Spinal cord (tissue), 10 donors: ENCODE measurements at places on chromosomes 12 and 14.

GRCh38 chr12:121801595-121802484 lies 2.0 kb upstream of the SETD1B start:
- no peak for DNase-seq

DNA sequence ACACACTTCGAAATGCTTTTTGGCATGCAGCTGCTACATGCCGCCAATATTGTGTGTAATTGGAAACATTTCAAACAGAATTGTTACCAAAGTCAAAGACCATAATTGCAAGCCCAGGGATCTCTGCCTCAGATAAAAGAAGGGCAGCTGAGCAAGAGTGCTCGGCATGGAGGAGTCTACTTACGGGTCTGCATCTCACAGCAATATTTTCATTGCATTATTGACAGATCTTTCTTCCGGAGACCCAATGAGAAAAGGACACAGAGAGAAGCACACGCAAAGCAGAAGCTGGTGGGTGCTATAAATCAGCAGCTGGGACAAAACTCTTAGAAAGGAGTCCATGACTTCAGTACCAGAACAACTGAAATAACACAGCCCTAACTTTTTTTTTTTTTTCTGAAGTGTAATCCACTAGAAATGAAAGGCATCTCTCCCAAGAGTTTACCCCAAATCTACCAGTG lies 4.9 kb downstream of the PRICKLE1 start:
- DNase-seq = no peak

- no peak for DNase-seq
Observed at GRCh38 chr12:24773996-24774395, 174.9 kb downstream of the BCAT1 start.

DNA sequence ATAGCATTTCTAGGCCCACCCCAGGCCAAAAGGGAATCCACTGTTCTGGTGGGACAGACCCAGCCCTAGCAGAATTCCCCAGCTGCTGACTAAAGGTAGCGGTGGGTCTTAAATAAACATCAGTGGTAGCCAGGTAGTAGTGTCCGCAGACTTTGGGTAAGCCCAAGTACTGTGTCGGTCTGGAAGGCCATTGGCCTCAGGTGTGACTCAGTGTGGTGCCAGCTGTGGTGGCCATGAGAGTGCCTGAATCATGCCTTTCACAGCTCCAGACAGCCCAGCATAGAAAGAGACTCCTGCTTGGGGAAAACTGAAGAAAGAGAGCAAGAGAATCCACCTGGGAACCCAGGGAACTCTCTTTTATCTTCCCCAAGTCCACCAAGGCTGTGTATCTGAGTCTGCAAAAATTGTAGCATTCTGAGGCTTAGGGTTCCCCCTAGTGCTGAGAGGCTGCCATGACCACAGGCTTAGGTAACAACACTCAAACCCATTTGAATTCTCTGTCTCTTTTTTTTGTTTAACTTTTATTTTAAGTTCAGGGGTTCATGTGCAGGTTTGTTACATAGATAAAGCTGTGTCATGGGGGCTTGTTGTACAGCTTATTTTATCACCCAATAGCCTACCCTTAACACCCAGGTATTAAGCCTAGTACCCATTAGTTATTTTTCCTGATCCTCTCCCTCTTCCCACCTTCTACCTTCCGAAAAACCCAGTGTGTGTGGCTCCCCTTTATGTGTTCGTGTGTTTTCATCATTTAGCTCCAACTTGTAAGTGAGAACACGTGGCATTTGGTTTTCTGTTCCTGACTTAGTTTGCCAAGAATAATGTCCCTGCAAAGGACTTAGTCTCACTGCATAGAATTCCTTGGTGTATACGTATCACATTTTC lies 16.7 kb upstream of the CD163L1 start:
- DNase-seq = peak; percentile 86

- no peak for DNase-seq
Observed at GRCh38 chr12:124363353-124363965, 68.6 kb downstream of the RFLNA start.

DNA sequence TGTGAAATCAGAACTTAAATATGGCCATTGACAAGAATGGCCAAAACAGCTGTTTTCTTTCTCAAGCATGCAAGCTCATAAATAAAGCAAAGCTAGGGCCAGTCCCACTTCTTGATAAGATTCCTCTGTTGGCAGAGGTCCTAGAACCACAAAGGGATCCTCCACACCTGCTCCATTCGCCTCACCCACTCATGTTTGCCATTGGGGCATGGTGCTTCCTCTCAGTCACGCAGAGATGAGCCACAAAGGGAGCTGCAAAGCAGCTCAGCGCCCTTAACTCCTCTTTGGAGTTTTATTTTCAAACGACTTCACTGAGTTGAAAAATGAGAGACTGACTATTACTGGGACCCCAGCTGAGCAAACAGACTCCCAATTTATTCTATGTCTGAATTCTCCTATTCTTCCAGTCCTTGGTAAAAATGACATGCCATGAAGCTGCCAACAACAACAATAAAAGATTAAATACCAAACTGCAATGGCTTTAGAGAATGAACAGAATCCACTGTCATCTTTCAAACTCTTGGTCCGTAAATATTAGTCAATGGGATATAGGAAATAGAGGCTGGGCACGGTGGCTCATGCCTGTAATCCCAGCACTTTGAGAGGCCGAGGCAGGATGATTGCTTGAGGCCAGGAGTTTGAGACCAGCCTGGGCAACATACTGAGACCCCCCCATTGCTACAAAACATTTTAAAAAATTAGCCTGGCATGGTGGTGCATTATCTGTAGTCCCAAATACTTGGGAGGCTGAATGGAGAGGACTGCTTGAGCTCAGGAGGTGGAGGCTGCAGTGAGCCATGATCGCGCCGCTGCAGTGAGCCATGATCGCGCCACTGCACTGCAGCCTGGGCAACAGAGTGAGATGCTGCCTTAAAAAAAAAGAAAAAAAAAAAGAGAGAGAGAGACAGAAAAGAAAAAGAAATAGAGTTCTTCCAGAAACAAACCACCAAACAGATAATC lies 16.4 kb downstream of the MANSC1 start:
- no peak for DNase-seq

DNA sequence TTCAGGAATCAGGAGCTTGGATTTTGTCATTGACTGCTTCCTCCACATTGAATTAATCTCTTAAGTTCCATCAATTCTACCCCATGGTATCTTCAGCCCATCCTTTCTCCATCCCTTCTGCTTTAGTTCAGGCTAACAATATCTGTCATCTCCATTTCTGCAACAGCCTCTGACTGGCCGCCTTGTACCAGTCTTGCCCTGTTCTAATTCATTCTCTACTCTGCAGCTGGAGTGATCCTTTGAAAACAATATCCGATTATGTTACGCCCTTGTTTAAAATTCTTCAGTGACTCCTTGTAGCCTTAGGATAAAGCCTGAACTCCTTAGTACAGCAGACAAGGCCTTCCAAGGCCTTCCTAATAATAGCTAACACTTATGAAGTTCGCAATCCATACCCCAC lies 170.2 kb downstream of the ETV6 start:
- DNase-seq = no peak
